ENCODE measurements at places on chromosomes 1 and 21.
A peak's percentile ranks its signal among the peaks of the same experiment; 100 is the strongest.

GRCh38 chr1:227447531-227447990 is 115.8 kb upstream of the ZNF678 start:
- no peak for DNase-seq
- no peaks in the 10 kb centered on the region for H3K36me3 ChIP-seq
- H3K4me1 ChIP-seq = no peaks in the 10 kb centered on the region
- peak overlapping the region; percentile 27 for H3K27ac ChIP-seq
- peak overlapping the region; percentile 44 for H3K4me3 ChIP-seq

GRCh38 chr1:230242326-230242725 is 175.3 kb downstream of the GALNT2 start:
- H3K36me3 ChIP-seq = peaks cover 19% of the 10 kb centered on the region
- DNase-seq = no peak
- no peak overlapping the region for H3K4me3 ChIP-seq
- H3K27me3 ChIP-seq = no peaks in the 10 kb centered on the region

- no peak for DNase-seq
- H3K4me1 ChIP-seq = no peaks in the 10 kb centered on the region
- H3K27me3 ChIP-seq = no peaks in the 10 kb centered on the region
These were observed 27.1 kb downstream of the TNNT2 start for GRCh38 chr1:201350361-201350725.

- no peaks in the 10 kb centered on the region for H3K36me3 ChIP-seq
- H3K4me3 ChIP-seq = no peak overlapping the region
- DNase-seq = no peak
- no peaks in the 10 kb centered on the region for H3K4me1 ChIP-seq
These were observed 240.7 kb upstream of the HOOK1 start for GRCh38 chr1:59574085-59574484.

DNA sequence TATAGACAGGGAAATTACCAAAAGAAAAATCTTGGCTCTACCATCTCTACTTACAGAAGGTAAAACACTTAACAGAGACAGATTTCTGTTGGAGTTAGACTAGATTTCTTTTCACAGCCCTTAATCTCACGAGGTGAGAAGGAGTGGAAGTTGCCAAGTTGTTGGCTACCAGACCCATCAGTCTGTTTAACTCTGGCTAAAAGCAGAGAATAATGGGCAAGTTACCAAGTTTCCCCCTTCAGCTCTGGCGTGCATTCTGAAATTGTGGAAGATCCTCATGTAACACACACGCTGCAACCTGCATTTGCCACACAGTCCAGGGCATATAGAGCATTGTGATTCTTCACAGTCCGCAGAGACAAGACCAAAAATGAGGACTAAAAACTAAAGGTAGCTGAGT is 49.3 kb downstream of the STX6 start:
- no peak overlapping the region for H3K4me3 ChIP-seq
- H3K36me3 ChIP-seq = peaks cover 39% of the 10 kb centered on the region
- H3K27me3 ChIP-seq = no peaks in the 10 kb centered on the region
- no peak overlapping the region for H3K27ac ChIP-seq
- no peaks in the 10 kb centered on the region for H3K4me1 ChIP-seq
- no peak for DNase-seq

GRCh38 chr1:113141650-113142473 is 68.9 kb downstream of the LRIG2 start:
- H3K27ac ChIP-seq = no peak overlapping the region
- no peaks in the 10 kb centered on the region for H3K36me3 ChIP-seq

GRCh38 chr1:200741551-200742207 is 3.0 kb downstream of the CAMSAP2 start:
- no peaks in the 10 kb centered on the region for H3K36me3 ChIP-seq
- no peaks in the 10 kb centered on the region for H3K27me3 ChIP-seq
- H3K4me1 ChIP-seq = peaks cover 41% of the 10 kb centered on the region
- H3K27ac ChIP-seq = no peak overlapping the region
- DNase-seq = no peak
- H3K4me3 ChIP-seq = peak overlapping the region; percentile 82
